ENCODE measurements at places on chromosomes 3 and 15.

DNA sequence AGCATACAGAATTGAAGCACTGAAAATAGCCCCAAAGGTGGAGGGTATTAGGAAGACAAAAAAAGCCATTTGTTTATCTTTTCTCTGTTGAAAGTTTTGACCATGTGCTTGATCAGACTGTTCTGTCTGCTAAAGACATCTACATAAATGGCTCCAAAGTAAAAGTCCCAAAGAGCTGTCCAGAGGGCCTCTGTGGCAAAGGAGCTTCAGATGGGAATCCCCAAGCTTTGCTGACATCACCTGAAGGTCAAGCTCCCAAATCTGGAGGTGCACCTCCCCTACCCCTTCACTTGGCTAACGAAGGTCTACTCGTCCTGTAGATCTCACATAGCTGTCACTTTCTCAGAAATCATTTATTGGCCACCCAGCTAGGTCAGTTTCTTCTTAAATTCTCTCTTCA is 194.6 kb upstream of the SLC2A2 start:
- DNase-seq, result no peak

DNA sequence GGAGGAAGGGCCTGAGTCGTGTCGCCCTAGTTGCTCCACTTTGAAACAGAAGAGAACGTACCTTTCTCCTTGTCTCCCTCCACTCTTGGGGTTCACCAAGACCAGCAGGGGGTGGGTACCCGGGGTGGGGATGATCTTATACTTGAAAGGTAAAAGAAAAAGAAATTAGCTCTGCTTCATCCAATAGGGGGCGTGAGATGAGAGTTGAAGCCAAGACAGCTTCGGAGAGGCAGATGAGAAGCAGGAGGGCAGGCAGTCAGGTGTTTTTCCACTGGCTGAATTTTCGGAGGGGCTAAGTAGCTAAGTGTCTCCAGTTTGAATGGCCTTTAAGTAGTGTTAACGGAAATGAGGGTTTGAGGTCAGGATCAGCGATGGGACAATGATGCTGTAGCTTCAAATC is 100.4 kb downstream of the DGKG start:
- no peak for DNase-seq

GRCh38 chr3:128858167-128858566 is 21.3 kb upstream of the ACAD9 start:
- no peak for DNase-seq

- DNase-seq, result no peak
Measured at GRCh38 chr15:31136016-31136415, 34.5 kb upstream of the TRPM1 start.

DNA sequence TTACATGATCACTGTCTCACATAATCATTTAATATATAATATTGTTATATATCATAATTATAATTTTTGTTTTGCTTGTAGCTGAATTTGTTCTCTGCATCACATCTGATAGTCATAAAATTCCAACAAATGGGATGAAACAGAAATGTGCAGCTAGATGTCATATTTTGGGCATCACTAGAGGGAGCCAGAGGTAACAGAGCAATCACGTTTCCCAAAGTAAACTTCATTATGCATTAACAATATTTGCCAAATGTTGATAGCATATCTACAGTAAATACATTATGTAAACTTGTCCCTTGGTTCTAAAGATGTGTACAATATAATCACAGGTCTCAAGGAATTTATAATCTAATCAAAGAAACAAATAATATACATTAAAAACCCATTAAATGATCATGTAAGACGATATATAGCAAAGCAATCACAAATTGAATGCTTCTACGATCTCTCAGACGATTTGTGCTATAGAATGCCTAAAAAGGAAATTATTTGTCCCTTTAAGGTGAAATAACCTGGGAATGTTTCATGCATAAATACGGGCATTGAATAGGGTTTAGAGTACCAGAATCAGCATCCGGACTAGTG is 234.2 kb upstream of the MCTP2 start:
- DNase-seq, result peak; percentile 45

DNA sequence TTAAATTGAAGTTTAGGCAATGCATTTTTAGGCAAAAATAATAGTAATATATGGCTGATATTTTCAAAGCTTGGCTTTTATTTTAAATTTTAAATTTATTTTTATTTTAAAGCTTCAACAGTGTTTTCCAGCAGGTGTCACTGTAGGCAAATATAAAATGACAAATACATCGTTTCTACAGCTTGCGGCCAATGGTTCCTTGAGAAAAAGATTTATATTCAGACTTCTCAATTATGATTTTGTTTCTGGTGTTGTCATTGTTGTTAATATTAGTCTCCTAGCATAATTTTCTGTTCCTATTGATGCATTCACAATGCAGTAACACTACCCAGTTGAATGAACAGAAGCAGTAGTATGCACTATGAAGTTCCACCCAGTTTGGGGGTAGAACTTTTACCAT is 220.7 kb upstream of the DNAJC19 start:
- peak; percentile 40 for DNase-seq

- peak; percentile 18 for DNase-seq
Measured at GRCh38 chr15:49103002-49103401, 52.4 kb downstream of the COPS2 start.

- peak; percentile 20 for DNase-seq
Measured at GRCh38 chr3:44568561-44568960, 13.6 kb downstream of the ZKSCAN7 start.

GRCh38 chr15:99385865-99386264 is 134.6 kb downstream of the LRRC28 start:
- peak; percentile 48 for DNase-seq

DNA sequence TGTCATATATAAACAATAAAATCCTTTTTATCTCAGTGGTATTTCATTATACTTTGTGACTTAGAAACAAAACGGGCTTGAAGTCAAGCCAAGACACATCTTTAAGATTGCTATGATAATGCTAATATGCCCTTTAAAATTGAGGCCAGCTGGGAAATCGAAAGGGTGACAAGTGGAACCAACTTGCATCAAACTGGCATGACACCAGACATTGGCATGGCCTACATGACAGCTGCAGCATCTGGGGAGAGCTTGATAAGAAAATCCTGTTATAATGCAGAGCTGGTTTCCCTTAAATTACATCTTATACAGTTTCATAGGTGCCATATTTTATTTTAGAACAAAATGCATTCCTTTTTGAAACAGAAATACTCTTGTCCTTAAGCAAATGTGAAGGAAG is 325.2 kb downstream of the ZBBX start:
- DNase-seq, result no peak

Measured in fibroblast of pulmonary artery (primary cell).